Stimulated activated CD8-positive, alpha-beta memory T cell treated with anti-CD3 and anti-CD28 coated beads, Interleukin-4, amount 100 ng/mL, for 4 hours (primary cell): ENCODE measurements at places on chromosomes 7 and 10.
A peak's percentile ranks its signal among the peaks of the same experiment; 100 is the strongest.

DNA sequence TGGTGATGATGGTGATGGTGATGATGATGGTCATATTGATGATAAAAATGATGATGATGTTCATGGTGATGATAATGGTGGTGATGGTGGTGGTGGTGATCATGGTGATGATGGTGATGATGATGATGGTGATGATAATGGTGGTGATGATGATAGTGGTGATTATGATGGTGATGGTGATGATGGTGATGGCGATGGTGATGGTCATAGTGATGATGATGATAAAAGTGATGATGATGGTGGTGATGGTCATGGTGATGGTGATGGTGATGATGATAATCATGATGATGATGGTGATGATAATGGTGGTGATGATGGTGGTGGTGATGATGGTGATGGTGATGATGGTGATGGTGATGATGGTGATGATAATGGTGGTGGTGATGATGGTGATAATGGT, 478.7 kb downstream of the TYW1 start:
- DNase-seq, result no peak

DNA sequence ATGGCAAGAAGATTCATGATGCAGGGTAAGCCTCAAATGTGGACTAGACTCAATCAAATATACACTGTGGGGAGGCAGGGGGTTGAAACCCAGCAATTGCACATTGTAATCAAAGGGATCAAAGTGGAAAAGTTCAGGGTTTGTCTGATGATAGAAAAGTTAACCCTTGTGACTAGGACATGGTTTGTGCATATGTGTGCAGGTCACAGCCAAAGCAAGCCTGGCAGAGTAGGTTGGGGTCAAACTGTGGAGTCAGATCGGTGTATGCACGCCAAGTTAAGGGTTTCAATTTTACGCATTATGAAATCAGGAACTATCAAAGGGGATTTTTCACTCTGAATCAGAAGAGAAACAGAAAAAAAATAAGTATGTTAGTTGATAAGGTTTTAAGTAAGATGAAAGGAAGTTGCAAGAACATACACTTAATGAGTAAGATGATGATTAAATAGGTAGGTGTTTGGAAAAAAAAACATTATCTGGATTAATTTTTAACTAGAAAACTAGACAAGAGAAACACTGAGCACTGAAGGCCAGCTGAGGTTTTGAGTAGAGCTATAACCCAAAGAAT, 188.3 kb downstream of the DGKB start:
- DNase-seq, result no peak

GRCh38 chr7:86913709-86914108, 145.7 kb downstream of the ELAPOR2 start:
- no peak for DNase-seq

DNA sequence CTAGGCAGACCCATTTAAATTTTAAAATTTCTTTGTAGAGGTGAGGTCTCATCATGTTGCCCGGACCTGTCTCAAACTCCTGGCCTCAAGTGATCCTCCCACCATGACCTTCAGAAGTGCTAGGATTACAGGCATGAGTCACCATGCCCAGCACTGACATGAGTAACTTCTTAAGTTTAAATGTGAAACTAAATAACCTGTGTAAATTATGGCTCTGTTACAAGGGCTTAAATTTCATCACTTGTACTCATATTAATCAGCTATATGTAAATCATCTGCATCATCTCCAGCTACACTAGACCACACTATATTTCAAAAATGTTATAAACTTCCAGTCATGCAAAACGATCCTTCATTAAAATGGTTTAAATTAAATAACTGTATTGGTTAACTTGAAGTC, 56.1 kb downstream of the ATAD1 start:
- peak; percentile 6 for DNase-seq

DNA sequence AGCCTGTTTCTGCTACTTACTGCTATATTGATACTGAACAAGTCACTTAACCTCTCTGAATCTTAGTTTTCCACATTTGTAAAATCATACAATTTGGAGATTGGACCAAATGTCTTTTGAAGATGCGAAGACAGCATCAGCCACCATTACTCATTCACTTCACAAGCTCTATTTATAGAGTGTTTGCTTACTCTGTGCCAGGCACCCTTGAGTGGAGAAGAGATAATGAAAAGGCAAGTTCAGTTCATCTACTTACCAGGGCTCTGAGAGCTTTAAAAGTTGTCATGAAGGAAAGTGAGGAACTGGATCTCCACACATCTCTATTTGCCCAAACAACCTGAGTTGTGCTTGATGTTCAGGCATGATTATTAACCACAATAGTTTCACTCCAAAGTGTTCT, 277.5 kb downstream of the CSTF2T start:
- no peak for DNase-seq

DNA sequence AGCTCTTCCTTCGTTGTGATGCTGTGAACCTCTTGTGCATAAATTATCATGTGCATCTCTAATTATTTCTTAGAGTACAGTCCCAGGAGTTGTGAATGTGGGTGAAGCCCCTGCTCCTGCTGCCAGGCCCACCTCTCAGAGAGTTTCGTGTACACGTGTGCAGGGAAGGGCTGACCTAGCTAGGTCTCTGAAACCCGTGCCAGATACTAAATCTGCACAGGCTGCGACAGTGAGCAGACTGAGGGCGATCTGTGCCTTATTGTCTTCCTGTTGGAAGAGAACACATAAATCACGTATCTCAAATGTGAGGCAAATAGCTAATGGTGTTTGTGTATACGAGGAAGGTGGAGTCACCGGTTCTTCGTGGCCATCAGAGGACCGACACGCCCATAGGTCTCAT, 71.8 kb upstream of the DNAJB6 start:
- DNase-seq, result no peak

- no peak for DNase-seq
Observed at GRCh38 chr7:94969434-94970084, 62.2 kb downstream of the PPP1R9A start.

DNA sequence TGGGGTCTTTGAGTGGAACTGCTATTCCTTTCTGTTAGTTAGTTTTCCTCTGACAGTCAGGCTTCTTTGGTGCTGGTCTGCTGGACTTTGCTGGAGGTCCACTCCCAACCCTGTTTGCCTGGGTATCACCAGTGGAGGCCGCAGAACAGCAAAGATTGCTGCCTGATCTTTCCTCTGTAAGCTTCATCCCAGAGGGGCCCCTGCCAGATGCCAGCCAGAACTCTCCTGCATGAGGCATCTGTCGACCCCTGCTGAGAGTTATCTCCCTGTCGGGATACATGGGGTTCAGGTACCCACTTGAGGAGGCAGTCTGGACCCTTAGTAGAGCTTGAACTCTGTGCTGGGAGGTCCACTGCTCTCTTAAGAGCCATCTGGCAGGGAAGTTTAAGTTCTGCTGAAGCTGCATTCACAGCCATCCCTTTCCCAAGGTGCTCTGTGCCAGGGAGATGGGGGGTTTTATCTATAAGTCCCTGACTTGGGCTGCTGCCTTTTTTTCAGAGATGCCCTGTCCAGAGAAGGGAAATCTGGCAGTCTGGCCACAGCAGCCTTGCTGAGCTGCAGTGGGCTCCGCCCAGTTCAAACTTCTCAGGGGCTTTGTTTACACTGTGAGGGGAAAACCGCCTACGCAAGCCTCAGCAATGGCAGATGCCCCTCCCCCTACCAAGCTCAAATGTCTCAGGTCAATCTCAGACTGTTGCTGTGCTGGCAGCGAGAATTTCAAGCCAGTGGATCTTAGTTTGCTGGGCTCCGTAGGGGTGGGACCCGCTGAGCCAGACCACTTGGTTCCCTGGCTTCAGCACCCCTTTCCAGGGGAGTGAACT, 89.7 kb upstream of the CDK6 start:
- no peak for DNase-seq

DNA sequence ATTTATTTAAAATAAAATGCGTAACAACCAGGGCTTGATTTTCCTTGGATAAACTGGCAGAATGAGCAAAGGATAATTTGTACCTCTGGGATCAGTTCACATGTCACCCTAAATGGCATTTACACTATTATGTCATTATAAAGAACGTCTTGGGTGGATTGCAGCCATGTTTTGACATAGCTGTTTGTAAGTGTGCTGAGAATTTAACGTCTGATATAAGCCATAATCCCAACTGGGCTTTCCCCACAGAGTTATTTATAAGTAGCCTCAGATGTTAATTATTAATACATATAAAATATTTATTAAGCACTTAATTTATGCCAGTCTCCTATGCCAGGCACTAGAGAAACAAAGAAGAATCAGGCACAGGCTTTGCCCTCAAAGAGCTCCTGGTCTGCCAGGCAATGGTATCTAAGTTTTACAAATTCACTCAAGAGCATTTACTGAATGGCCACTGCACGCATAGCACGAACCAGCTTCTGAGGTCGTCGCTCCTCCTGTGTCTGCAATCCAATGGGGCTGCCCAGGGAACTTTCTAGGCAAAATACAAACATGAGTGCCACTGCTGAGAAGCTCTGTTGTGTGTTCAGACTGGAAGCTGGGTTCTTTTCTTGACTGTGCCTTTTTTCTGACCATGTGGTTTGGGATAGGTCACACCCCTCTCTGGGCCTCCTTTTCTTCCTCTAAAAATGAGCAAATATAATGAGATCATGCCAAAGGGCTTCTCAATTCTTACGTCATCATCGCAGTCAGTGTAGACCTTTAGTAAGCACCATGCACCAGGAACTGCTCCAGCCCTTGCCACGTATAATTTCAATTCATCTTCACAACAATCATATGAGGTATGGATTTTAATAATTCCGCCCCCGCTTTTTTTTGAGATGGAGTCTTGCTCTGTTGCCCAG, 11.3 kb upstream of the CTBP2 start:
- no peak for DNase-seq

- no peak for DNase-seq
Observed at GRCh38 chr7:94687810-94688209, 31.9 kb upstream of the SGCE start.

GRCh38 chr7:74343281-74344131, 54.3 kb downstream of the CLIP2 start:
- DNase-seq, result no peak

- no peak for DNase-seq
Observed at GRCh38 chr7:37993060-37993501, 72.6 kb downstream of the EPDR1 start.

DNA sequence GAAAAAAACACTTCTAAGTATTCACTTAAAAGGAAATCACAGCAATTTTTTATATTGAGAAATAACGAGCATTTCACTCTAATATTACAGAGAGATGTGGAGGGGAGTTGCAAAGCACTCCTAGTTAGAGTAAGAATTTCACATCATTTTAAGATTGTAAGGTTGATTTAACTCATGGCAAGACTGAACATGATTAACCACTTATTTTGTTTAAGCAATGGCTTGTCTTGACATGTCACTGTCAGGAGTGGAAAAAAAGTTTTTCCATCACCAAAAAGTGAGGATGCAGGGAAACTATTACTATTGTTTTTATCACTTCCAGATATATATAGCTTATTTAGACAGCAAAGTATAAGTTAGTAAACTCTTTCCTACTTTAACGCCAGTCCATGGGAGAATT, 27.1 kb downstream of the CD36 start:
- DNase-seq, result no peak

DNA sequence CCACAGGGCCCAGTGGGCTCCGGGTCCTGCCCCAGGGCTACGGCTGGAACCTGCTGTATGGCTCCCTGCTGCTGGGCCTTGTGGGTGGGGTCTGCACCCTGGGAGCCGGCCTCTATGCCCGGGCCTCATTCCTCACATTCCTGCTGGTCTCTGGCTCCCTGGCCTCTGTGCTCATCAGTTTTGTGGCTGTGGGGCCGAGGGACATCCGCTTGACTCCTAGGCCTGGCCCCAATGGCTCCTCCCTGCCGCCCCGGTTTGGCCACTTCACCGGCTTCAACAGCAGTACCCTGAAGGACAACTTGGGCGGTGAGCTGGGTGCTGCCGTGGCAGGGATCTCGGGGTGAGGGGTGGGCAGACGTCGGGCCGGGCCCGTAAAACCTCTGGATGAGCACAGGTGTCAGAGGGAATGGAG, 4.4 kb downstream of the SLC12A9 start:
- no peak for DNase-seq

- no peak for DNase-seq
Observed at GRCh38 chr7:3960942-3961341, 659.9 kb downstream of the SDK1 start.
